Uterus (tissue), 4 donors: ENCODE measurements at places on chromosomes 1 and 21.

DNA sequence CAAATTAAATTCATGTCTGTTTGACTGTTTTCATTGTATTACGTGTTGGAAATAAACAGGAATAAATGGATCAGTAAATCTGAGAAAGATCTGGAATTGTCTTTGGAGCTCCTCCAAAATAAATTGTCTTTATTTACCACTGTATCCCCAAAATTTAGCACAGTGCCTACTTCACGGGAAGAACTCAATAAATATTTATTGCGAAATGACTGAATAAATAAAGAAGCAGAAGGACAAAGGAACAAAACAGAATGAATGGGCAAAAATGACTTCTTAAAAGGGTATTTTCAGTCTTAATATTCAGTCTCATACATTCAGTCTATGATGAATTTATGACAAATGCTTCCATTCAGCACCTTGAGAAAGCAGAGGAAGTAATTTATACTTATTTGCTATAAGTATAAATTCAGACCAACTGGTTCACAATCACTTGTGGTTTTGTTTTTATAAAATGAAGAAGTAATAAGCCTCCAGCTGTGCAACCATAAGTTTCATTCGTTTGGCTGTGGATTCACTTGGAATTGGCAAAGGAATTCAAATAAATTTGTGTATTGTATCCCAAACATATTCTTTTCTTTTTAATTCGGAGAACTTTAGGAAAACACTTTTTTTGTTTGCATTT, 19.2 kb upstream of the PRKAA2 start:
- no peak for DNase-seq

- DNase-seq, result no peak
Measured at GRCh38 chr1:181541947-181542346, 58.6 kb downstream of the CACNA1E start.

GRCh38 chr21:14857529-14857928, 207.3 kb downstream of the NRIP1 start:
- no peak for DNase-seq

DNA sequence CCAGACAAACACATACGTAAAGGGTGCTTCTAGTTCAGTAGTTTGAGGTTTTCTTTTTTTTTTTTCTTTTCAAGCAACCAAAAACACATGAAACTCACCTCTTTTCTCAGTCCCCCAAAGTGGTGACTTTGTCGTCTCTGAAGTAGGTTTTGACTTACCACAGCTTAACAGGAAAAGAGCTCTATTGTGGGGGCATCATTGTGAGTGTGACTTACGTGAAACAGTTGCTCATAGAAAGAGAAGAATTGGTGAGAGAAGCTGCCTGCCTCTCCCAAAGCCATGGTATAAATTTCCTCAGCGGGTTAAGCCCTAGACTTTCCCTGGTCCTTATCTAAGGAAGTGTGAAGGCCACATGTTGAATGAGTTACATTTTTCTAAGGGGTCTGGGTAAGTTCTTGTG, 11.9 kb downstream of the FASLG start:
- DNase-seq, result no peak

- no peak for DNase-seq
Measured at GRCh38 chr1:116203181-116203723, 92.1 kb downstream of the MAB21L3 start.

DNA sequence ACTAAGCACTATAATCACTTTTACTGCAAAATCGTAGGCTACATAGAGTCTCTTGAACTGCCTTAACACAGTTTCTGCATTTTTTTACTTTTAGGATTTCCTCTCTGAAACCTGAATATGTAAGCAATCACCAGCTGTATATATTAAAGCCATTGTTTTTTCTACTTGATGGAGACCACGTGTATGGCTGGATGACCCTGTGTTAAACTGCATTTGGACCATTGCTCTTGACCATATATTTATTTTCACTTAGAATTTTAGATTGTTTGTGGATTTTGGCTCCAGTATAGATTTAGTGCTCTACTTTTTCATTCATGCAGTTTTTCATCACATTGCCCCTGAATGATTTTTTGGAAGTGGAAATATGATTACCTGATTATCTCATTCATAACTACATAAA, 320.5 kb upstream of the SGIP1 start:
- DNase-seq, result no peak
